ENCODE measurements at places on chromosomes 2 and 18. TPM values are rescaled to one million over a fixed set of nuclear protein-coding genes. Genes with fewer than 3 reads are reported as not detected.

- DNase-seq = no peak
Measured at GRCh38 chr2:177900082-177900481, 172.5 kb downstream of the PDE11A start.

DNA sequence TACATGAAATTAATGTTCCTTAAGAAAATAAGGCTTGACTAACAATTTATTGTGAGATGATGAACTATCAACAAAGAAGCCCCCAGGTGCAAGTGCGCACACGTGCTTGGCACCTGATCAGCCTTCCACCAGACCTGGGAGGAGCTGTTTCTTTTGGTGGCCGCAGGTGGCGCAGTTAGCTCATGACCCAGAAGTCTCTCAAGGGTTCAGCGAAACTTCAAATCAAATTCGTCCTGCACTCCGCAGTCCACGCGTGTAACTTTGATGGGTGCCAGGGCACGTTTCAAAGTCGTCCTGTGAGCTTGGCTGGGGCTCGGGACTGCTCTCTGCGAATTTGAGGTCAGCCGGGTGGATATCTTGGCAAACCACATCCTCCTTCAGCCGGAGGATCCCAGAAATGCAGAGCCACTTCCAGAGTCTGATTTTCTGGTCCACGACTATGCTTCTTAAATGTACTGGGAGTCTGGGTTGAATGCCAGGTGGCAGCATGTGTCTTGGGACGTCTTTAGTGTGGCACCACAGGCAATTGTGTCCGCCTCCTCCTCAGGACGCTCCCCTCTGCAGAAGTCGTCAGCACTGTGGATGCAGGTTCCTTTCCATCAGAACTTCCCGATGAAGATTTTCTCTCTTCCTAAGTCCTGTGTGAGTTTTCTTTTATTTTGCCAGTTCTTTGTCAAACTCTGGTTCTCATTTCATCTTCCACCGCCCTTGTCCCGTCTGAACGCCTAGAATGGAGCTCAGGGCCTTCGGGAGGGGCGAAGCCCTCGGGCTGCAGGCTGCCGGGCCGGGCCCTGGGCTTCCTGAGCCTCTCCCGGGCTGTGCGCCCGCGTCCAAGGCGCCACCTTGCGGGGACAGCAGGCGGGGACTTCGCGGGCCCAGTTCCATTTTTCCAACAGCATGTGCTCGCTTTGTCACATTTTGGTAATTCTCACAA is 61.3 kb upstream of the RAPGEF4 start:
- peak; percentile 90 for DNase-seq

- no peak for DNase-seq
Measured at GRCh38 chr2:234341306-234341985, 155.4 kb downstream of the ARL4C start.

Gene GAD1
- 25.8 TPM for total RNA-seq

Data from H7 (cell line).